Thyroid gland (tissue), 4 donors: ENCODE measurements at places on chromosomes 12 and 14. TPM values are rescaled to one million over a fixed set of nuclear protein-coding genes. Genes with fewer than 3 reads are reported as not detected.

GRCh38 chr14:61132894-61133293 is 148.2 kb downstream of the TMEM30B start:
- DNase-seq = no peak

DNA sequence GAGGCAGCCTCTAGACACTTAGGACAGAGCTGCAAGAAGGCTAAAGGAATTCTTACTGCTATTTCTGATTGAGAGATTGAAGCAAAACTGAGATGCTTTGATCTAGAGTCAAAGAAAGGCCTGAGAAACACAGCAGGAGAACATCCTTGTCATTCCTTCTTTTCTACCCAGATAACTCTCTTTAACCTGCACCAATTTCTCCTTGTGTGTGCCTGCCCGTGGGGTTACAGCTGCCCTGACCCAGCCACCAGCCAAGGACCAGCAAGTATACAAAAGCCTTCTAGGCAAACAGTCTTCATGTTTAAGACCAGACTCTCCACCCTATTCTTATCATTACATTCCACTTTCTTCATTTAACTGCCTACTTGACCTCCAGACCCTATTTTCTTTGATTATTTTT is 81.7 kb upstream of the PRB2 start:
- no peak for DNase-seq

GRCh38 chr14:91417983-91418386 is 365 bp upstream of the CCDC88C start:
- DNase-seq = no peak

GRCh38 chr14:50804181-50804721 is 26.7 kb downstream of the NIN start:
- no peak for DNase-seq

DNA sequence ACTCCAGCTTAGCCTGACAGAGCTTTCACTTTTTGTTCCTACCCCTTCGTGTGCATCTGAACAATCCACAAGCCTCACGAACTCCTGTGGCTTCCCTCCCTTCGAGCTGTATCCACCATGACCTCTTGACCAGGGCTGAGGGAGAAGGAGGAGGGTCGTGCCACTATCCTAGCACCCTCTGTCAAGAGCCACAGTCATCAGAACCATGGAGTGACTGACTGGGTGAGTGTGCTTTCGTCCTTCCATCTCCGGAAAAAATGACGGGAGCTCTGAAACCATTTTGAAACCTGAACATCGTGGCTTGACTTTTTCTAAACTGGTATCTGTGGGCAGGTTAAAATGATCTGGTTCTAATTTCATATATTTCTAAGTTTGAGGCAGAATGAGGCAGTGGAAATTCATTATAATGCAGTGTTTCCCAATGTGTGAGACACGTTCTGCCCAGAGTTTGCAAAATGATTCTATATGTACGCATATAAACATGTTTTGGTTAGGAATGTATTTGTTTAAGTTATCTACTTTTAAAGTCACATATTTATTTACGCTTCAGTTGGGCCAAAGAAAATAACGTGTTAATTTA is 27.0 kb downstream of the IL26 start:
- no peak for DNase-seq

- peak; percentile 87 for DNase-seq
Observed at GRCh38 chr14:73526036-73526984, 10.6 kb upstream of the ACOT1 start.

DNA sequence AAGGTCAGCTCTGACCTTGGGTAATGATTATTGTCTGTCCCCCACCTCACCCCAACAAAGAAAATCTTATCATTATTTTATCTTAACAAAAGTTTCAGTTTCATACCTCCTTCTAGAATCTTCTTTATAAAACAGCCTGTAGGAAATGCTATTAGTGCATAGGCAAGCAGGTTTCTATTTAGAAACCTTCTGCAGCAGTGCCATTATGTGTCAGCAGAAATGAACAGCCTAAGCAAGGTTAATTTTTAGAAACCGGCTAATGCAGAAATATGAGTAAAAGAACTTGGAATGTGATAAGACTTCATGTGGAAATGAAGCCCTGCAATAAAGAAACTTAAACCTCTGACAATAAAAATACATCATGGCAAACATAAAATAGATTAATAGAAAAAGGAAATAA is 814.4 kb downstream of the FSCB start:
- DNase-seq = no peak

- DNase-seq = no peak
Observed at GRCh38 chr12:68240975-68241374, 12.4 kb downstream of the IL22 start.

DNA sequence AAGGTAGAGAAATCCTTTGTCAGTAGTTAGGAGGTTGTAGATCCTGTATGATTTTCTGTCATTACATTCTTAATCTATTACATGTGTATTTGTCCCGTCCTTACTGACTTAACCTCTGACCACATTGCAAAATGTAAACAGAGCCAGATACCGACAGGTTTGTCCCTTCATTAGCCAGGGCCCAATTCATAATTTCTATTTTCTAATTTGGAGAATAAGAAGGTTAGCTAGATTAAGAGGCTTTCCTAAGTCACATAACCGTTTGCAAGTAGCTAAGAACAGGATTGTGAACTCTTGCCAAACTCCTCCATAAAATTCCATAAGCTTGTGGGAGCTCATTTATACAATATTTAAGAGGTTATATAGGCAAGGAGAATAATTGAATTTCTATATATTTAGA is 352.6 kb downstream of the RAD51B start:
- DNase-seq = no peak

DNA sequence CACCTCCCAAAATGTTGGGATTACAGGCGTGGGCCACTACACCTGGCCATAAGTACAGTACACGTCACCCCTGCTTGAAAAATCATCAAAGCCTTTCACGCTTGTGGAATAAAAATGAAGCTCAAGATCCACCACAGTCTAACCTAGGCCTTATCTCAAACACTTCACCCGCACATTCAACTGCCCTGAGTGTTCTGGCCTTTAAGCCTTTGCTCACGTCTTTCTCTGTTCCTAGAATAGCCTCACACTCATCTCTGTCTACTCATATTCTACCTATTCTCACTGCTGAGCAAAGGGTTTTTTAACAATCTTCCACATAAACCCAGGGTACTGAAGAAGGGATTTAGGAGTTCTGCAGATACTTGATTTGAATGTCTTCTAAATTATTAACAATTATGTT is 9.9 kb downstream of the CALCOCO1 start:
- DNase-seq = no peak

DNA sequence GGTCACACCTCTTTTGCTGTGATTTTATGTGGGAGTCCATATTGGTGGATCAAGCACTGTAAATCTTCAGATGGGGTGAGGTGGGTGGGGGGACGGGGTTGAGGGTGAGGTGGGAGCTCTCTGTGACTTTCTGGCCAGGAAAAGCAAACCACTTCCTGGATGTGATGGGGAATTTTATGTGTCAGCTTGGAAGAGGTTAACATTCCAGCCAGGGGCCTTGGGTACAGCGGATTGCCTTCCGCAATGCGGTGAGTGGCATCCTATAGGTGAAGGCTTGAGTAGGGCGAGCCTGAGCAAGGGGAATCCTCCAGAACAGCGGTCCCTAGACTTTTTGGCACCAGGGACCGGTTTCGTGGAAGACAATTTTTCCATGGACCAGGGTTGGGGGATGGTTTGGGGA is 36.2 kb downstream of the DLK1 start:
- no peak for DNase-seq

DNA sequence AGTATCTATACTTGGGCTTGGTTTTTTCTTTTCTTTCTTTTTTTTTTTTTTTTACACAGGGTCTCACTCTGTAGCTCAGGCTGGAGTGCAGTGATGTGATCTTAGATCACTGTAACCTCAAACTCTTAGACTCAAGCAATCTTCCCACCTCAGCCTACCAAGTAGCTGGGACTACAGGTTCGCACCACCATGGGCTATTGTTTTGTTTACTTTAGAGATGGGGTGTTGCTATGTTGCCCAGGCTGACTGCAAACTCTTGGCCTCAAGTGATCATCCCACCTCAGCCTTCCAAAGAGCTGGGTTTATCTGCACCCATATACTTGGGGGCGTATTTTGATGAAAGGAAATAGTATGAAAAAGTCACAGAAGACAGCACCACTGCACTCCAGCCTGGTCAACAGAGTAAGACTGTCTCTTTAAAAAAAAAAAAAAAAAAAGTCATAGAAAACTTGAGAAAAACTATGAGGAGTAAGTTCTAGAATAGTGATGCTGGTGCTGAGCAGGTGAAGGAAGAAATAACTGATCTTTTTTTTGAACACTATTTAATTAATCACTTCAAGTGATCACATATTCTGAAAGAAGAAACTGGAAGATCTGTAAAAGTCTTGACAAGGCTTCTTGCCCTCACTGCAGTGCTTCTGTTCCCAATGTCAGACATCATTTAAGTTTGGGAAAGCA is 53.8 kb upstream of the NPFF start:
- no peak for DNase-seq

- peak; percentile 77 for DNase-seq
Observed at GRCh38 chr14:39739796-39740195, 307.6 kb upstream of the FBXO33 start.

- DNase-seq = no peak
Observed at GRCh38 chr12:47270782-47271664, 191.3 kb upstream of the AMIGO2 start.

GRCh38 chr12:132222096-132222807 is 78.0 kb downstream of the NOC4L start:
- DNase-seq = peak; percentile 94

- no peak for DNase-seq
Observed at GRCh38 chr12:11861864-11862600, 208.7 kb upstream of the BCL2L14 start.

DNA sequence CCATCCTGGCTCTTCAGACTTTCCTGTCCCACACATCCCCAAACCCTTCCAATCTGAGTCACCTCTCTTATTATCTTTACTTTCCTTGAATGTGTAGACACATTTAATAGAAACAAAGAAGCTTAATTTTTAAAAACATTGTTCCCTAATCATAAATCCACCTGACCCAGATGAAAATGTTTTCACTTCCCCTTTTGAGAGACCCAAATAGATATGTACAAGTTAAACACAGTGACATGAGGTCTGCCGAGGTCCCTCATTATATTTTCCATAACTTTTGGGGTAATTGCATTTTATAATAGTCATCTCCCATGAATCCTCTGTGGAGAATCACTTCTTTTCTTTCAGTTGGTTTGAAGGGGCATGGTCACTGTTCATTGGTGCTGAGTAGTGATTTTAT is 191.1 kb downstream of the GRIN2B start:
- no peak for DNase-seq

GRCh38 chr12:632102-632696 is 31.0 kb downstream of the NINJ2 start:
- peak; percentile 57 for DNase-seq

GRCh38 chr12:107900588-107900987 is 126.1 kb downstream of the ASCL4 start:
- DNase-seq = no peak

DNA sequence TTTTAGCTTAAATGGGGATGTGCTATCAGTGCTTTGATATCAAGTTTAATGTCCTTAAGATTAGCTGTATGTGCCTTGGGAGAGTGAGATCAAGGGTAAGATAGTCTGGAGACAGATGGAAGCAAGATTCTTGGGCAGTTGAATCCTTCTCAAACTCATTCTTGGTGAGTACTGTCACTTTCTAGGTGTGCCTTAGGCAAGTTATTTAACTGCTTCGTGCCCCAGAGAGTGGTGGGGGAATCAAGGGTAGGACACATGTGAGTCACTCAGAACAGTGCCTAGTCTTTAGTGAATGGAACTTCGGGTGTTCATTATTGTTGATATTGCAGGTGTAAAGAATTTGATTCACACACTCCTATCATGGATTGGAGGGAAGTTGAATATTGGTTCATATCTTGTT is 803.7 kb downstream of the DIO2 start:
- no peak for DNase-seq

DNA sequence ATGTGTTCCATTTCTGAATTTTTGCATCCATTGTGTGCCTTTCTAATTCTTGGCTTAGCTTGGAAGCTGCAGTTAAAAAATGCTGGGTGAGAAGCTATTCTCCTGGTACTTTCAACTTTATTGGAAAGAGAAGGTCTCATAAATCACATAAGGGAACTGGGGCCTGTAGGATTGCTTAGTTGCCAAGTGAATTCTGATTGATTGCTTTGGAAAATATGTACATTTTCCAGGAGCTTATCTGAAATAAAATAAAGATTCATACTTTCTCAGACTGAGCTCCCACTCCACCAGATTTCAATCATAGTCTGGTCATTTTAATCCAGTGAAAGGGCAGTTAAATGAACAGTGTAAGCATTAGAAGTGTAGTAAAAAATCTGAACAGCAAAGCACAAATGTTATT is 50.0 kb upstream of the PRICKLE1 start:
- no peak for DNase-seq

DNA sequence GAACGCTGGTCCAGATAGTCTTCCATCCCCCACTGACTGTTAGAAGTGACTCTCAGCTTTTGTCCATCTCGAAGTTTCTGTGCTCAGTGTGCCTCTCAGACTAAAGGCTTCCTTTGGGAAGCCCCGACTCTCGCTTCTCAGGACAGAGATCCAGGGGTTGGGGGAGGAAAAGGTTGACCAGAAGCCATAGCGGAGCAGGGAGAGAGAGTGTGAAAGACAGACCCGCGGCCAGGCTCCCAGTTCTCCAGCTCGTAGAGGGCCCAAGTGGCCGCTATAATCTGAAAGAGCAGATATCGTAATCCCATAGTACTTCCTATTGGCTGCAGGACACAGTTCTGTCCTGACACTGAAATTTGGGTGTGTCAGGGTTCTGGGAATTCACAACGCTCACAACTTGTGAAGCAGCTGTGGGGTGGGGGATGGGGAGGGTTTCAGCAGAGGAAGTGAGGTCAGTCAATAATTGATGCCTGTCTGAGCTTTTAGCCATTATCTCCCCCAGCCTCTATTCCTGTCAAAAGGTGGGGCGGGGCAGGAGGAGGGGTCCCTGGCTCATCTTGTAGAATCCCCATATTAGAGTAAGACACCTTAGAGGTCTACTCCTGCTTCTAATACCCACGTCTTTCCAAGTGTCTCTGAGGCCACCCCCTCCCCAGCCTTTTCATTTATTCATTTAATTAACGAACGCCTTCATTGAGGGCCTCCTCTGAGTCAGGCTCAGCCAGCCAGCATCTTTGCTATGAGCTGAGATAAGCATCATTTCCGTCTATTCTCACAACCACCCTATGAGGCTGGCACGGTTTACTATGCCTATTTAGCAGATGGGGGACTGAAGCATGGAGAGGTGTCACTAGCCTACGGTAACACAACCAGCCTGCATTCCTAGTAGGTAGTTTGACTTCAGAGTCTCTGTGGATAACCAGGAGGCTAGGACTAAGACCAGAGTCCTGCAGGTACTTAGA is 1.6 kb upstream of the ACVRL1 start:
- peak; percentile 46 for DNase-seq

CACNA1C gene
- 2.9 TPM for total RNA-seq

KRT83 gene
- total RNA-seq = 0.46 TPM

DBX2 gene
- total RNA-seq = 0.59 TPM

NOXRED1 gene
- total RNA-seq = 0.67 TPM

TRPV4 gene
- total RNA-seq = not detected

IL22 gene
- not detected for total RNA-seq

KCNMB4 gene
- total RNA-seq = 3.5 TPM

MIPOL1 gene
- total RNA-seq = 38.1 TPM

KRR1 gene
- total RNA-seq = 45.1 TPM

IRAK3 gene
- total RNA-seq = 13.8 TPM

CDCA3 gene
- total RNA-seq = 1.3 TPM

KRT74 gene
- not detected for total RNA-seq

TAPBPL gene
- 56.1 TPM for total RNA-seq

PIP4P1 gene
- total RNA-seq = 15.4 TPM

GPX2 gene
- total RNA-seq = not detected

MMP14 gene
- total RNA-seq = 59.7 TPM

CFAP251 gene
- total RNA-seq = 27.0 TPM

TPPP2 gene
- total RNA-seq = not detected

TMTC2 gene
- total RNA-seq = 20.1 TPM

DLK1 gene
- not detected for total RNA-seq
